ENCODE measurements at places on chromosomes 2 and 18.

DNA sequence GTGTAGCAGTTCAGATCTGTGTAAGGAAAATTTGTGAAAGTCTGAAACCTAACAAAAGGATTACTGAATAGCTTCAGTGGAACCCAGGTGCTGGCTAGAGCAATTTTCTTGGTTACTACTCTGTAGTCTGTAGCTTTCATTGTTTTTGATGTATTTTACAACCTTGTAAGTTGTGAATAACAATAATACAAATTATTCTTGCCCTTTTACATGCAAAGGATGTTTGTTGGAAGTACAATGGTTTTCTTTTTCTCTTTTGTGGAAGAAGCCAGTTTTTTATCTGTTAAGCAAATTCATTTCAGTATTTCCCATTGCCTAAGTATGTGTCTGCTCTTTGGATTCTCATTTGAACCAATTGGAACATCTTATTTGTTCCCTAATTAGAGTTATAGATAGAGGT lies 10.2 kb downstream of the LCLAT1 start:
- DNase-seq: no peak

DNA sequence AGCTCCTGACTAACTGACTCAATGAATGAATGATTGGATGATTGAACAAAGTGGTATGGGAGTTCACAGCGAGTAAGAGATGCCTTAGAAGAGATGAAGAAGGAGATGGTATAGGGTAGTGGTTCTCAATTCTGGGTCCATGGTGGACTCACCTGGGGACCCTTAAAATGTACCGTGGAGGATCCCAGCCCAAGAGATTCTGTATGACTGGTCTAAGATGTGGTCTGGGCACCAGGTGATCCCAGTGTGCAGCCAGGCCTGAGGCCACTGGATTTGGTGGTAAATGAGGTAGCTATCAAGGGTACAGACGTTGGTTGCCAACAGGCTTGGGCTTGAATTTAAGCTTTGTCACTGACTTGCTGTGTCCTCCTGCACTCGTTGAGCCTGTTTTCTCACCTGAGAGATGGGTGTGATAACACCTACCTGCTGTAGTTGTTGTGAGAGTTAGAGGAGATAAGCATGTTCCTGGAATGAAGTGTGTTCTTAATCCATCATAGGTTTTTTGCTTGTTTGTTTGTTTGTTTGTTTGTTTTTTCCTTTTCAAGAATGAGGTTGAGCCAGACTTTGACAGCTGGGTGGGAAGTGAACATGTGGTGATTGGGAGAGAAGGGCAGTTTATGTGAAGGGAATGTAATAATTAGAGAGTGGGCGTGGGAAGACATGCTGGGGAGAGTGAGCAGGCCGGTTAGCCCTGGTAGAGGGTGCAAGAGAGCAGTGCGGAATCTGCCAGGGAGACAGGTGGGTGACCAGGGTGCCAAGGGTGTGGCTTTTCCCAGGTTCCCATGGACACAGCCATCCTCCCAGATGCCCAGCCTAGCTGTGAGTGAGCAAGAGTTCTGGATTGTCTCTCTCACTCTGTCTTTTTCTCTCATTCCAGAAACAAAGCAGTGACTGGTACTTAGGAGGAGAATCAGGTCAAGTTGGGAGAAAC lies 31.4 kb upstream of the IL1B start:
- DNase-seq: no peak

DNA sequence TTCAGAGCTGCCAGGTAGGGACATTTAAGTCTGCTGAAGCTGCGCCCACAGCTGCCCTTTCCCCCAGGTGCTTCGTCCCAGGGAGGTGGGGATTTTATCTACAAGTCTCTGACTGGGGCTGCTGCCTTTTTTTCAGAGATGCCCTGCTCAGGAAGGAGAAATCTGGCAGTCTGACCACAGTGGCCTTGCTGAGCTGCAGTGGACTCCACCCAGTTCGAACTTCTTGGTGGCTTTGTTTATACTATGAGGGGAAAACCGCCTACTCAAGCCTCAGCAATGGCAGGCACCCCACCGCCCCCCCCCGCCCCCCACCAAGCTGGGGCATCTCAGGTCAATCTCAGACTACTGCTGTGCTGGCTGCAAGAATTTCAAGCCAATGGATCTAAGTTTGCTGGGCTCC lies 458.1 kb upstream of the RAB12 start:
- no peak for DNase-seq

- DNase-seq: no peak
These were observed 65.5 kb downstream of the SOWAHC start for GRCh38 chr2:109679626-109680025.

DNA sequence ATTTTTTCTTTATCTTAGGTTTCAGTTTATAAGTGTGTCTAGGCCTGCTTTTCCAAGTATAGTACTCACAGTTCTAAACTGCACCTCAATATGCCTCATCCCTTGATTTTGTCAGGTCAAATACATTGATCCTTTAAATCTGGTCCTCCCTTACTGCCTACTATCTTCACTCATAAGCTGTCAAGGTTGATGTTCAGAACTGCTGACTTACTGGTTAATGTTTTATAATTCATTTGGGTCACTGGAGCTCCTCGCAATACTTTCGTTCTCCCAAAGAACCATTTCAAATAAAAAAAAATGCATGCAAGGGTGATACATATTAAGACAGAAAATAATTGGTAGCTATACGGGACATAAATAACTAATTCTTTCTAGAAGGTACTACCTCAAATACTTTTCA lies 41.3 kb upstream of the MARCHF7 start:
- DNase-seq: no peak

GRCh38 chr2:172412984-172413492 lies 14.3 kb upstream of the ITGA6 start:
- no peak for DNase-seq

- DNase-seq: no peak
These were observed 795 bp upstream of the TCF7L1 start for GRCh38 chr2:85132397-85132796.

- no peak for DNase-seq
These were observed 47.3 kb upstream of the TACR1 start for GRCh38 chr2:75246441-75247167.

All from stimulated activated CD4-positive, alpha-beta T cell treated with anti-CD3 and anti-CD28 coated beads, Interleukin-12 subunit alpha, Interleukin-12 subunit beta, amount 100 ng/mL, for 48 hours (primary cell).